ENCODE measurements at places on chromosomes 3 and 15.

GRCh38 chr15:69760258-69760845 lies 307.7 kb downstream of the RPLP1 start:
- no peak for DNase-seq

DNA sequence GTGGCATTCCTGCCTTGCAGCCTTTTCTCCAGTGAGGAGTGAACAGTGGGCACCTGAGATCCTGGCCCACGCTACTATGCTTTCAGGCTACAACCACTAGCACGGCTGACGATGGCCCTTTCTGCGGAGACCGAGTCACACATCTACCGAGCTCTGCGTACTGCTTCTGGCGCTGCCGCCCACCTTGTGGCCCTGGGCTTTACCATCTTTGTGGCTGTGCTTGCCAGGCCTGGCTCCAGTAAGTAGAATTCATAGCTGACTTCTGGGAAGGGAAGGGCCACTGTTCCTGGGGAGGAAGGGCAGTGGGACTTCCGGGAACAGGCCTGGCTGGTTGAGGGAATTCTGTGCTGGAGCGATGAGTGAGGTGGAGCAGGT lies 648 bp downstream of the CYB561D2 start:
- DNase-seq = no peak

GRCh38 chr15:60406513-60407414 lies 9.0 kb upstream of the ANXA2 start:
- no peak for DNase-seq

GRCh38 chr3:120448756-120449155 lies 2.0 kb downstream of the FSTL1 start:
- DNase-seq = no peak

- DNase-seq = no peak
Measured at GRCh38 chr3:160040181-160040580, 51.5 kb downstream of the IL12A start.

GRCh38 chr15:56568466-56569167 lies 103.7 kb upstream of the MNS1 start:
- peak; percentile 69 for DNase-seq

DNA sequence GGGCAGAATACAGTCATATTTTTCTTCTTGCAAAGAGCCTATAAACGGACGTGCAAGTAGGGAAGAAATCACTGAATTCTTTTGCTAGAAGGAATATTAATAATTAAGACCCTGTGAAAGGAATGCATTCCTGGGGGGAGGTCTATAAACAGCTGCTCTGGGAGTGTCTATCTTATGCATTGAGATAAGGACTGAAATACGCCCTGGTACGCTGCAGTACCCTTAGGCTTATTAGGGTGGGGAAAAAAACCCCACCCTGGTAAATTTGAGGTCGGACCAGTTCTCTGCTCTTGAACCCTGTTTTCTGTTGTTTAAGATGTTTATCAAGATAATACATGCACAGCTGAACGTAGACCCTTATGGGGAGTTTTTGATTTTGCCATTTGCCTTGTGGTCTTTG lies 100.0 kb upstream of the KBTBD8 start:
- no peak for DNase-seq
